Anterior cingulate cortex (tissue), 58 donors: ENCODE measurements at places on chromosomes 16 and 17.
A peak's percentile ranks its signal among the peaks of the same experiment; 100 is the strongest.

DNA sequence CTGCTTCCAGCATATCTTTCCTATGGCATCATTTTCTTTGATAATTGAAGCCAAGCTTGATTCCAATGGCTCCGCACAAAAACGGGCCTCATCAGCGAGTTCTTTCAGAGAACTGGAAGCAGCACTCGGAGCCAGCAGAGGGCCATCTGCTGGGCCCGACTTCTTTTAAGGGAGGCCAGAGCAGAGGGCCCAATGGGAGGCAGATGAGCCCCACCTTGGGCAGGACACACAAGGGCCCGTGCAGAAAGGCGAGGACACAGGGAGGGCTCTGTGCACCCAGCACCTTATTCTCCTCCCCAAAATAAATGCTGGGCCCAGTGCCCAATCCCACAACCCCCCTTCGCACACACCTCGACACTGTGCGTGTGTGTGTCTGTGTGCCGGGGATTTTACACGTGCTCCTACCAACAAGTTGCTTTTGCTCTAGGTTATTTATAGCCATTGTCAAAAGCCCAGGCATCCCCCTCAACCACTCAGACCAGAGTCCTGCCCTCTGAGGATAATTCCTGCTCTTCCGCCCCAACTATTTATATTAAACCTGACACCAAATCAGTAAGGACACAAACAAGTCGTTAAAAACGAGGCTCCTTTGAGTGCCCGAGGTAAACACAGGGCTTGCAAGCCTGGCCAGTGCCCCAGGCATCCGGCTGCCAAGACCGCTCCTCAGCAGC, 6.8 kb downstream of the AXIN2 start:
- DNase-seq, result no peak

DNA sequence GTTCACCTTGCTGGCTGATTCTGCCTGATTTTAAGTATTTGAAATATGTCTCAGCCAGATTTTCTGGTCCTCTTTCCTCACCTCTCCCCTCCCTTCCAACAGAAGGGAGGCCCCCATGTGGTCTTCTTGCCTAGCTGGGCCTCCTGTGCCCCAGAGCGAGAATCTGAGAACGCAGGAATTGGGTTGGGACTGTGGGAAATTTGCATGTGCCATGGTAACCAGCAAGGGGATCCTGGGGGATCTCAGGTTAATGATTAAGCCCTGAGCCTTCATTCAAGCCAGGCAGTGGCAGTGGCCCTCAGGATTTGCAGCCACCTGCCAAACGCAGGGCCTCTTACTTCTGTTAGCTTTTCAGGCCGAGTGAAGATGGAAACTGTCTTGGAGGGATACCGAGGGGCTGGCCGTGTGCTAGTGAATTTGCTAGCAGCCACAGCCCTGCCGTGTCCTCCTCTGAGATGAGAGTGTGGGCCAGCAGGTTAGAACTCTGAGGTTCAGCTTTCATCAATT, 40.2 kb downstream of the KSR1 start:
- no peak for DNase-seq

GRCh38 chr17:73710095-73710592, 65.9 kb upstream of the SDK2 start:
- DNase-seq, result peak; percentile 48

DNA sequence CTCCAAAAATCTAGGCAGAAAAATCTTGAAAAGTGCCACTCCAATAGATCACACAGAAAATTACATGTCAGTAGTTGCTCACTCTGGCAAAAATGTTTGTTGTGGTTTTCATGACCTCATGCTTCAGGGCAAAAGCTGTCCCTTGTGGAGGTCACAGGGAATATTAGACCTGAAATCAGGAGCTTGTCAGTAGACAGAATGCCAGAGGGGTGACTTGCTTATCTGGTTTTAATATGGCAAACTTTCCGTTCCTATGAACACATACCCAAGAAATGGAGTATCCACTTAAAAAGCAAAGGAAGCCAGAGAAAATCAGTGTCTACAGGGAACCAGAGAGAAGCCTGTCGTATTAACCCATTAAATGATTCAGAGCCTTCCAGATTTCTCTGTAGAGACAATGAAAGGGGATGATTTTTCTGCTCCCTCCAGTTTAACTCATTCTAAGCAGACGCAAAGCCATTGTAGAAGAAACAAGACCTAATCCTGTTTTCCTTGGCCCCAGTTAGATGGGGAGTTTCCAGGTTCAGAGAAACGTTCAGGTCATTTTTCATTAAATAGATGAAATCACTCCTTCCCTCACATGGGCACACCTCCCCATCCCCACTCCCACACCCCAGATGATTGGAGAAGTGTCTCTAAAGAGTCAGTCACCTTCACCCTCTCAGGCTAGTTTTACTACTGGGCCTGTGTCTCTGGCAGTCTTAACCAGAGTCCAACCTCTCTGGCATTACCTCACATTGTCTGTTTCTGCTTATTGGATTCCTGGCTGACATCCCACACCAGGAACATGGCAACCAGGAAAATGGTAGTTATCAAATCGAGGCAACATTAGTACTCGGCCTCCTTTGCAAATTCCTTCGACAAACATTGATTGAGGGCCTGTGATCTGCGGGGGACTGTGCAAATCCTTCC, 6.0 kb downstream of the SOX9 start:
- DNase-seq, result no peak

DNA sequence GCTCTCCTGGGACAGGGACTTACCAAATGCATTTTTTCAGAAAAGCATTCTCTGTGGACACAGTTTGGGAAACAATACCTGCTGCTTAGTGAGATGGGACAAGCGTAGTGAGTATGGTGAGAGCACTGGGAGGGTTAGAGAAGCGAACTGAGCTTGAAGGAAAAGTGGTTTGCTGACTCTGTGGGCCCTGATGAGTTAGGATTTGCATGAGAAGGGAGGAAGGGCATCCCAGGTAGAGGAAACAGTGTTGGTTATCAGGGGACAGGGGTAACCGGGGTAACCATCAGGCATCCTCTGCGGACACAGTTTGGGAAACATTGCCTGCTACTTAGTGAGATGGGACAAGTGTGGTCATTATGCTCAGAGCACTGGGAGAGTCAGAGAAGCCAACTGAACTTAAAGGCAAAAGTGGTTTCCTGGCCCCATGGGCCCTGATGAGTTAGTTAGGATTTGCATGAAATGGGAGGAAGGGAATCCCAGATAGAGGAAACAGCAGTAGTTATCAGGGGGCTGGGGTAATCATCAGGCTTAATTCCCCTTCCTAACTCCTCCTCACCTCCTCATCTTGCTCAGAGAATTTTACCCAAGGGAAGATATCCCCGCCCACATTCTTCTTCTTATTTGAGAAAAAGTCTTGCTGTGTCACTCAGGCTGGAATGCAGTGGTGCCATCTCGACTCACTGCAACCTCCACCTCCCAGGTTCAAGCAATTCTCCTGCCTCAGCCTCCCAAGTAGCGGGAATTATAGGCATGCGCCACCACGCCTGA, 319.3 kb downstream of the RBFOX1 start:
- DNase-seq, result no peak

DNA sequence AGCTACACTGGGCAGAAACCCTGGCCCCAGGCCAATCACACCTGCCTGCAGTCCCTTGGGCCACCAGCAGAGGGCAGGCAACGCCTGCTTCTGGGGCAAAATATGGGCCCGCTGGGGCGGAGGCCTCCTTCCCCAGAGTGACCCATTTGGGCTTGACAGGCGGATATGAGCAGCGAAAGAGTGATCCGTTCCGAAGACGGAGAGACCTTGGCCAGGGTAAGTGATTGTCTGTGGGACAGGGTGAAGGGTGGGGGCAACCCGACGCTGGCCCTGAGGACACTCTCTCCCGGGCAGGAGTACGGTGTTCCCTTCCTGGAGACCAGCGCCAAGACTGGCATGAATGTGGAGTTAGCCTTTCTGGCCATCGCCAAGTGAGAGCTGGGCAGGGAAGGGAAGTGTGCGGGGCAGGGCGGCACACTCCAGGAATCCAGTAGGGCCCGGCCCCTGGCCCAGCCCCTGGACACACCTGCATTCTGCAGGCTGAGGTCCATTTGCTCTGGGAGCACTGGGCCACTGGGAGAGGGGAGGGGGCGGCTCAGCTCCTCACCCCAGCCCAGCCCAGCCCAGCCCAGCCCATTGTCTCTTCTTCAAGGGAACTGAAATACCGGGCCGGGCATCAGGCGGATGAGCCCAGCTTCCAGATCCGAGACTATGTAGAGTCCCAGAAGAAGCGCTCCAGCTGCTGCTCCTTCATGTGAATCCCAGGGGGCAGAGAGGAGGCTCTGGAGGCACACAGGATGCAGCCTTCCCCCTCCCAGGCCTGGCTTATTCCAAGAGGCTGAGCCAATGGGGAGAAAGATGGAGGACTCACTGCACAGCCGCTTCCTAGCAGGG, 3.5 kb upstream of the NHERF1 start:
- peak; percentile 54 for DNase-seq

DNA sequence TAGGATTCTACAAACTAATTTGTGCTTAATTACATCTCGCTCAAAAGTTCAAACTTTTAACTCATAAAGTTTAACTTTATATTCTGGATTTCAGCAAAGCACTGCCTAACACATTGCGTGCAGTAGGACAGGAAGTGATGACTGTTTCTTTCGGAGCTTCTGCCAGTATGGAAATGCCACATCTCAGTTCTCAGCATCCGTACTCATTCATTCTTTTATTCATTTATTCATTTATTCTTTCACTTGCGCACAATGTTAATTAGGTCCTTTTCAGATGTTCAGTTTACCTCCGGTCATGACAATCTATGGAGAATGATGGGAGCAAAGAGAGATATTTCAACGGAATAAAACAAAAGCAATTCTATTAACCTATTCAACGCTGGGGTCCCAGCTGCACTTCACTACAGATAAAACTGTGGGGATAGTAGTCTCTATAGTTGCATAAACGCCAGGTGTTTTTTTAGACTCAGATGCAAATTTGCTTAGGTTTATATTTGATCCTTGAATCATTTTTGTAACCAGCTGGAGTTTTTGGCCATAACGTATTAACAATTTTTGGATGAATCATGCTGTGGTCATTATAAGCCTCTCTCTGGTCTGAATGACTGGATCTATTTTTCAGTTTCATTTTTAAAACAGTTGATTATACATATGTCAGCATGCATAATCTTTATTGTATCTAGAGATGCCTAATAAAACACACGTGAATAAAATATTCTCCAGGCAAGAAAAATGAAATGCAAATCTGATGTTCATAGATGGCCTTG, 143.9 kb downstream of the KCNJ2 start:
- no peak for DNase-seq

GRCh38 chr16:87824991-87825841, 44.1 kb downstream of the SLC7A5 start:
- DNase-seq, result no peak

GRCh38 chr17:55776271-55776670, 25.4 kb downstream of the PCTP start:
- DNase-seq, result no peak
